Stimulated activated CD8-positive, alpha-beta memory T cell treated with anti-CD3 and anti-CD28 coated beads, Interleukin-12 subunit alpha, Interleukin-12 subunit beta, amount 100 ng/mL, for 4 hours (primary cell): ENCODE measurements at places on chromosomes 2 and 18.

- DNase-seq = no peak
These were observed 571 bp downstream of the EEF1B2 start for GRCh38 chr2:206160125-206160806.

GRCh38 chr2:143030127-143030526 lies 99.1 kb upstream of the ARHGAP15 start:
- DNase-seq = no peak

DNA sequence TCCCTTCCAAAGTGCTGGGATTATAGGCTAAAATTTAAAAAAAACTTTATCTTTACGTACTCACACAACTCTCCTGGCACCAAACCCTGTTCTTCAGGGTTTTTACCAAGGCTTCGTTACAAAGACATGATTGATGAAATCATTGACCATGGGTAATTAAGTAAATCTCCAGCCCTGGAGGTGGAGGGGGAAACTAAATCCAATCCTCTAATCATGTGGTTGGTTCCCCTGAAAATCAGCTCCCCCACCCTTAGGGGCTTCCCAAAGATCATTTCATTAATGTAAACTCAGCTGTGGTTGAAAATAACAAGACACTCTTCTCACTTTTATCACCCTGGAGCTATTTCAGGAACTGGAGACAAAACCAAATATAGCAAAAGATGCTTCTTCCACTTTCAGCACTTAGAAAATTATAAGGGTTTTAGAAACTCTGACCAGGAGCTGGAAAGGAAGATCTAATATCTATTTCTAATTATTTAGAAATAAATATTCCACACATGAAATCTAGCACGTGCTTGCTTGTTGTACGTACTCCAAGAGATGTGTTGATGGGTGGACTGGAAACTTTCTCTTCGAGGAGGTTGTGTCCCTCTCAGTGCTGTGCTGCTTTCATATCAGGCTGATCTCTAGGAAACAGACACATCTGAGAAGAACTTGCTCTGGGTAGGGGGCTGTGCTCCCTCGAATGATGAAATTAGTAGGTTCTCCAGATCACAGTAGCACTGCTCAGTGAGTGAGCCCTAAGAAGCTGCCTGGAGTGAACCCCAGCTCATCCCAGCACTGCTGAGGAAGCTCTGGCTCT lies 67.2 kb downstream of the SMAD4 start:
- DNase-seq = no peak

DNA sequence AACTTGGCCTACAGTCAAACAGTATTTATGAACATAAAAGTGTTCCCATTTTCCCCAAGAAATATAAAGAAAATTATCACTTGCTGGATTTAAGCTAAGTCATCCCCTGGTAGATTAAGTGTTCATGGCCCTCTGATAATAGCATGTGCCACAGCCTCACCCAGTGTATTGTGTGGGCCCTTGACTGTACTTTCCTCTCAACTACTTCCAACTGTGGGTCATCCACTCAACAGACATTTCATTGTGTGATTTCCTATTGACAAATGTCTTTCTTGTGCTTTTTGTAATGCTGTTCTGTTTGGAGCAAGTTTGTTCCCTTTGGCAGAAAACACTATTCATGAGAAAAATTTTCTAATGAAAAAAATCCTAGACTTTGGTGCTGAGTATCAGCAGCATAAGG lies 48.4 kb upstream of the TMEM17 start:
- no peak for DNase-seq

- no peak for DNase-seq
These were observed 76.8 kb downstream of the LIMS1 start for GRCh38 chr2:108611021-108611420.
